NCI-H2171 (cell line): ENCODE measurements at places on chromosomes 4 and X.

DNA sequence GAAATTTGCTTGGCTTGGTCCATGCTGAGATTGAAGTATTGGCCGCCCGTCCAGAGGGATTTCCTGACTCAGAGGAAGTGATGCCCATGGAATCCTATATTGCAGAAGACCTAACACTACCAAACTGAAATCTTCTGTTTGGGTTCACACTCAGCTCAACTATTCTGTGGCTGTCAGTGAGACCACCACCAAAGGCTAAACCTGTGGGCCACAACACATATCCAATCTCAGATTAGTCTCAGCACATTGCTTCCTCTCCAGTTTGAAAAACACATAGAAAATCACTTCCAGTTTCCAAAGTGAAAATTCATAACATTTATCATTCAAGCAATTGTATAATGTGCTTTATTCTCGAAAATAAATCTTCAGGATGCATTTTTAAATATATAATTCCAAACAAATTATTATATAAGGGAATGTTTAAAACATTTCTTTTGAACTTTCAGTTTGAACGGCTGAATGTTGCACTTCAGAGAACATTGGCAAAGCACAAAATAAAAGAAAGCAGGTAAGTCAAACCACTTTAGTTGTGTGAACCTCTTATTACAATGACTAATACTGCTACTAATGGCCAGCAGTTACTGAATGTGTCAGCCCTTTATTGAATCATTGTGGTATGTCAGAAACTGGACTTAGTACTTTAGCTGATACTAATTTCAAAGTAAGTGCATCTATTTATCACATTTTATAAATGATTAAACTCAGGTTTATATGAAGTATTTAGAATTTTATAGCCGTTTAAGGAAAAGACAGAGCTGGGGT lies 37.0 kb downstream of the GUCY1A1 start:
- no peak for DNase-seq

DNA sequence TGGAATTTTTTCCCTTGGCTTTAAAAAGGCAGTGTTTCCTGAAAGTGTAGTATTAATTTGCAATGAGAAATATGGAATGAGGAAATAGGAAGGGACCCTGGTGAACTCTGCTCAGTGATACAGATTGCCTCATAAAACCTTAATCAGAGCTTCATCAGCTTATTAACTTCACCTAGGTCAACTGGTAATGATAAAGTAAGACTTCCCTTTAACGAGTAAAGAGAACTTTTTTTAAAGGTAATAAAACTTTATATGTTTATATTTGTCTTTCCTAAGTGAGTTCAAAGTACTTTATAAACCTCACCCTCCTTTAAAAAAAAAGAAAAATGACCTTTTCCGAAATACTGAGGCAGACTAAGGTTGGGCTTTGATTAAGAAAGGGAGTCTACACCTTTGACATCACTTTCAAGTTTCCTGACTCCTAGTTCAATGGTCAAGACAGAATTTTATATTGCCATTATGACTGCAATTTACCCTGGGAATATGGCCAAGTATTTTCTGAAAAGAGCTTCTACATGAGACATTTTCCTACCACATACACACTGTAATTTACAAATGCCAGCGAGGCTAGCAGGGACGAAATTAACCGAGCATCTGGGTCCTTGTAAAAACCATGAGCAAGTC lies 706.3 kb upstream of the TENM3 start:
- no peak for DNase-seq

- DNase-seq, result no peak
Measured at GRCh38 chrX:19599253-19599652, 83.9 kb upstream of the MAP3K15 start.

DNA sequence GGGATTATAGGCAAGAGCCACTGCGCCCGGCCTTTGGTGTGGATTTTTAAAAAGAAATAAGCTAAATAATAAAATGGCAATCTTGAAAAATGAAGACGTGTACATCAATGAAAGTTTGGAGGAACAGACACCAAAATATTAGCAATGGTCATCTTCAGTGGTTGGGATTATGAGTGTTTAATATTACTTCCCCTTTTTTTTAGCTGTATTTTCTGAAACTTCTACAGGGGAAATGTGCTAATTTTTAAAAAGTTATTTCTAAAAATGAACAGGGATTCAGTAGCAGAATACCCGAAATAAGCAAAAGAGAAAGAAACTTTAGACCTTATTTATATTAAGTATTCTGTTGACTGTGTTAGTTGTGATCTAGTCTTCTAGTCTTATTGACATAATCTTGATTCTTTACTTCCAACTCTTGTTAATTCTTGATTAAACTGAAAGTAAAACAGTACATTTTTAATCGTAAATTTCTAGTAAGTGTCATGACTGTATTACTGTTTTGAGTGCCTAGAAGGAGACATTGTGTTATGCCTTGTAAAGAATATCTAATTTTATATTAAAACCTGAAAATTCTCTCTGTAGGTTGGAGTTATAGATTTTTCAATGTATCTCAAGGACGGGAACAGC lies 51.3 kb downstream of the RUFY3 start:
- DNase-seq, result no peak

DNA sequence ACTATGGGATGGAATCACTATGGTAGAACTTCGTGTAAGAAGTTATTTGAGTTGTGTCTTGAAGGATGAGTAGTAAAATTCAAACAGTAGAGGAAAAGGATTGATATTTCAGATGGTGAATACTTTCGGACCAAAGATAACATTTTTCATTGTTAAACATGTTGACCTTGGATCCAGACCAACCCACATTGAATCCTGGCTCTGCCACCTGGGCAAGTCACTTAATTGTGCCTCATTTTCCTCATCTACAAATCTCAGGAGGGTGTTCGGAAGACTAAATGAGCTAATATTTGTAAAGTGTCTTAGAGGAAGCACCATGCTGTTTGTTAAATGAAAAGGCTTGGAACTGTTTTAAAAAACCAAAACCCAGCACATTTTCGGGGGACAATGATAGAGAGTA lies 1.4 kb upstream of the AIFM1 start:
- DNase-seq, result no peak

- DNase-seq, result no peak
Measured at GRCh38 chrX:149871940-149872339, 9.0 kb upstream of the MAGEA8 start.

DNA sequence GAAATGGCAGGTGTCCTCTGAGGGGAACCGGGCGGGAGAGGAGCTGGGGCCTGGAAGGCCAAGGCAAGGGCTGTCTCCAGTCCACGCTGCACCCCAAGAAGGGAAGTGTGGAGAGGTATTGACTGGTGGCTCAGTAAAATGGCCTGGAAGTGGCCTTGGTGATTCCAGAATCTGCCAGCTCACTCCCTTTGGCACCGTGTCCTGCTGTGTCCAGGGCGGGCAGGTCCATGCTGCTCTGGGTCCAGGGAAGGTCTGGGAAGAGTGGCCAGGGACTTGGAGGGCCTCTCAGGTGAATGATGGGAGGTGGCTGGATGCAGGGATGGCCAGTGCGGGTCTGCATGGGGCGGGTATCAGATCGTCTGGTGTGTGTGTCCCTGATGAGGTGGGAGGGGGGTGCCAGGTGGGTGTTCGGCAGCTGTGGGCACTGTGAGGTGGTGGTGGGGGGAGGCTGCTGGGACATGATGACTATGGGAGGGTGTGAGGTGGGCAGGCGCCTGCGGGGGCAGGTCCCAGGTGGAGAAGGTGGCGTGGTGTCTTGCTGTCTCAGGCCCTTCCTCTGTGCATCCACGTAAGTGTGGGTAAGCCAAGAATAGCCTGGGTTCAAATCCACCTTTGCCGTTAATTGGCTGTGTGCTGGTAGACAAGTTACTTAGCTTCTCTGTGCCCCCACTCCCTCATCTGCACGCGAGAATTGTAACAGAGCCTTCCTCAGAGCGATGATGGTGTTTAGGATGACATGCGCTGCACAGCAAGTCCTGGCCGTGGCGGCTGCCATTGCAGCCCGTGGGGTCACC lies 17.7 kb downstream of the RGS12 start:
- DNase-seq, result no peak

DNA sequence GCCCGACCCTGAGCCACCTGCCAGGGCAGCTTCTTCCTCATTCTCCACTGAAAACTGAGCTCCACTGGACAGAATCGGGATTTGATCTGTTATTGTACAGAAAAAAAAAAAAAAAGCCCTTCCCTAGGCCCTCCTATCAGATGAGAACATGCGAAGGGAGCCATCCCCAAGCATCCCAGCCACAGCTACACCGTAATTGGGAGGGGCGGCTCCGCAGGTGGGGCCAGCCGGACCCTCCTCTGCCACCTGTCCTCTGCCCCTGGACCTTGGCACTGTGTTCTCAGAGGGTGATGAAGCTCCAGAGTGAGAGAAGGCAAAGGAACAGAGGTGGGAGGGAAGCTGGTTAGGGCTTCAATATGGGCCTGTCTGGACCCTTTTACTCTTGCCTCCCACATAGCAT lies 240.0 kb upstream of the PSAPL1 start:
- DNase-seq, result no peak

- no peak for DNase-seq
Measured at GRCh38 chr4:42473071-42473684, 75.9 kb downstream of the SHISA3 start.

DNA sequence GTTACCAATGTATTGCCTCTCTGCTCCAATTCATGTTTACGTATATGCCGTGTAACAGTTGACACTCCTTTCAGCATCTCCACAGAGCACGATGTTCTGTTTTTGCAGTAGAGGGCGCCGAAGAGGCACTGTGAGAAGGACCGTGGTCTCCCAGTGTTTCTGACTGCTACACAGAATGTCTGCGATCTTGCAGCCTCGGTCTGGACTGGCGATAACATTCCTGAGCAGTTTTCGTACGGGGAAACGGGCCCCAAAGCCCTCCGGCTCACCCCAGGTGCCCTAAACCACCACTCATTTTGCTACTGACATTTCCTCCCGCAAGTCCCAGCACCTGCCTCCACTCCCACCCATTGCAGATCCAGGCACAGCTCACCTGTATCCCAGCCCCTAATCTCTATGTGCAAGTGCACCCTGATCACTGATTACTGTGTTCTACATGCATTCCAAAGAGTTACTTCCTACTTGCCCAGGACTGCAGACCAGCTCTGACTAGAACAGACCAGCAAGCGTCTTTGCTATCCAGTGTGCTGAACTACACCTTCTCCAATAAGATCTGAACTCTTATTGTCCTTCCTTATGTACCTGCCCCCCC lies 12.4 kb upstream of the NFXL1 start:
- DNase-seq, result no peak

- no peak for DNase-seq
Measured at GRCh38 chr4:184906480-184907097, 80.8 kb upstream of the ACSL1 start.

DNA sequence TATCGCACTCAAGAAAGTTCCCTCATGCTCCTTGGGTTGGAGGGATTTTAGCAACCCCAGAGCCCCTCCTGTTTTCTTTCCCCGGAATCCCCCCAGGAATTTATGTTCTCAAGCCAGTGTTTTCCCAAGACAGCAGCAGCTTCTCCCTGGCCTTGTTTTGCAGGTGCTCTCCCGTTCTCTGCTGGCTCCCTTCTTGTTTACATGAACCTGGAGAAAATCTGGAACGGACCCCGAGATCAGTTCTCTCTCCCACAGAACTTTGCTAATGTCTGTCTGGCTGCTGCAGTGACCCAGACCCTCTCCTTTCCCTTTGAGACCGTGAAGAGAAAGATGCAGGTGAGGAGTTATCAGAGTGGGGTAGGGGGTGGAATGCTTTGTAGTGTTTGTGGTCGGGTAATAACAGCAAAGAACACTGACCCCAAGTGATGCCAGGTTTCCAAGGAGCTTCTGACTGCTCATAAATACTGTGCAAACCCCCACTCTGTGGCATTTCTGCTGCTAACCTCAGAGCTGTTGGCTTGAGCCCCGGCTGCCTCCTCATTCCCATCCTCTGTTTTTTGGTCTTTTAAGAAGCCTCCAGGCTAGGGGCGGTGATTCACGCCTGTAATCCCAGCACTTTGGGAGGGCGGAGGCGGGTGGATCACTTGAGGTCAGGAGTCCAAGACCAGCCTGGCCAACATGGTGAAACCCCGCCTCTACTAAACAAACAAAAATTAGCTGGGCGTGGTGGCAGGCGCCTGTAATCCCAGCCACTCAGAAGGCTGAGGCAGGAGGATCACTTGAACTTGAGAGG lies 11.1 kb downstream of the SLC25A43 start:
- no peak for DNase-seq

DNA sequence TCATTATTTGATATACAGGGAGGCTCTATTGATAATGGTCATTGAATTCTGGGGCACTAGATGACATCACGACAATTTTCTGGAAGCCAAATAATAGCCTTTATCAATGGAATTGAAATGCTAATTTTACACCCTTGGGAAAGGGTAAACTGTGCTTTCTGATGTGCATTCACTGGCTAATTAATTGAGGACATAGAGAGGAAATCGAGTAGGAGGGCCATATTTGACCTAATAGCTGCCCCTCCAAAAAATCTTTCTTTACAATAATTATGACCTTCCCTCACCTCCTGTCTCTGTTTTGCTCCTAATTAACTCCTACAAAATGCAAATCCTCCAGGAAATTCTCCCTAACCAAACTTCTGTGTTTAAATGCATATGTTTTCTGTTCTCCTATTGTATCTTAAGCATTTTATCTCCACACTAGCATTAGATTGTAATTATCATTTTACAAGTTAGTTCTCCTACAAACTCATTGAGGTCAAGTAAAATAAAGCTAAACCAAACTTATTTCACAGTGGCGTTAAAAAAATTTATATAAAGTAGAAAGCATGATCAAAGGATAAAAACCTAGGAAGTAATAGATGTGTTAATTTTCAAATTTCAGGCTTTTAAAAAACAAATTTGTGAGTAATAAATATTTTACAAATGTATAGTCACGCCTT lies 1414.0 kb upstream of the AGA start:
- DNase-seq, result no peak

DNA sequence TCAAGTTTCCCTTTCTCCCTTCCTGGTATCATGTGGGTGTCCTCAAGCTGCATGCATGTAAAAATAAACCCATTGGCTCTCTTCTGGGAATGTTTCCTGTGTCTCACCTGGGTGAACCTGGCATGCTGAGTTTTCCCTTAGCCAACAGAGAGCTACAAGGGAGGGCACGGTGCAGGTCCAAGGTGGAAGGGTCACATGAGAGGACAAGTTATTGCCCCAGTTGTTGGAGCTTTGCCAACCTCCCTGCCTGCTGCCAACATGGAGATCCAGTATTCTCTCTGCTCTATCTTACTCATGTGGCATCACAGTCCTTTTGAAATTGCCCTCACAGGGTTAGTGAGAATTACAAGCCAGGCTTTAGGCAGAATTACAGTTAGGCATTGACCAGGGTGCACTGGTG lies 196.1 kb upstream of the GYPA start:
- no peak for DNase-seq

GRCh38 chr4:183961795-183962194 lies 56.7 kb downstream of the STOX2 start:
- no peak for DNase-seq

GRCh38 chr4:98686043-98686707 lies 27.8 kb upstream of the TSPAN5 start:
- DNase-seq, result no peak

GRCh38 chr4:6235012-6235411 lies 34.6 kb upstream of the WFS1 start:
- no peak for DNase-seq

- DNase-seq, result peak; percentile 30
Measured at GRCh38 chrX:13487731-13488505, 81.5 kb upstream of the EGFL6 start.

- DNase-seq, result no peak
Measured at GRCh38 chrX:31245714-31246113, 173.9 kb upstream of the FTHL17 start.
